Body of pancreas (tissue), 4 donors: ENCODE measurements at places on chromosomes 5 and 9.

GRCh38 chr9:90088856-90089255 is 484.0 kb downstream of the GADD45G start:
- DNase-seq = no peak

- no peak for DNase-seq
Measured at GRCh38 chr9:99472240-99472915, 250.3 kb downstream of the SEC61B start.

DNA sequence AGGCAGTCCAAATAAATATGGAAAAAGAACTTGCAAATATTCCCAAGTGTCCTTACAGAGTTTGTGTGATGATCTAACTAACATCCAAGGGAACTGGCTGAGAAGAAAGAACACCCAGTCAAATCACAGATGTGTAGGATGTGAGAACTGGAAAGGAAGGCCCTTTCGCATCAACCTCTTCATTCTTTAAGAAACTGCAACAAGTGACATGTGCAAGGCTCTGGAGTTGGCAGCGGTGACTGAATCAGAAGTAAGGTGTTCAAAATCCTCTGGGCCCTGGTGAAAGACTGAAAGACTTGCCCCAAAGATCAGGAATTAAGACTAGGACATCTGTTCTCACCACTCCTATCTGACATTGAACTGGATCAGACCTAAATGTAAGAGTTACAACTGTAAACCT is 88.7 kb downstream of the RAPGEF1 start:
- DNase-seq = no peak

- no peak for DNase-seq
Measured at GRCh38 chr9:17900606-17901005, 321.7 kb downstream of the SH3GL2 start.

DNA sequence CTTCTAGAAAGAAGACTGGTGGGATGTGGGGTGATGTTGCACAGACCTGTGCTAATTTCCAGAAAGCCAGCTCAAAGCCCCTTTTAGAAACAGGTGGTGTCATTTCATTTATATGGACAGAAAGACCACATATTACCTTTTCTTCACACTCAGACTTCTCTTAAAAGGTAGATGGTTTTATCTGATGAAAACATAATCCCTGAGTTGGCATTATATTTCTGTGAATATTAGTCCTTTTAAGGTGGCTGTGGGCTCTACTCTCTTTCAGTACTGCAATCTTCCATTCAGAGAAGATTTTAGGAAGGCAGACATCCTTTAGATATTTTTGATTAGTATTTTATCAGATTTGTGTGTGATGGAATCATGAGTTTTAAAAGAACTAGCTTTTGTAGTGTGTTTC is 73.2 kb downstream of the PPIC start:
- no peak for DNase-seq

DNA sequence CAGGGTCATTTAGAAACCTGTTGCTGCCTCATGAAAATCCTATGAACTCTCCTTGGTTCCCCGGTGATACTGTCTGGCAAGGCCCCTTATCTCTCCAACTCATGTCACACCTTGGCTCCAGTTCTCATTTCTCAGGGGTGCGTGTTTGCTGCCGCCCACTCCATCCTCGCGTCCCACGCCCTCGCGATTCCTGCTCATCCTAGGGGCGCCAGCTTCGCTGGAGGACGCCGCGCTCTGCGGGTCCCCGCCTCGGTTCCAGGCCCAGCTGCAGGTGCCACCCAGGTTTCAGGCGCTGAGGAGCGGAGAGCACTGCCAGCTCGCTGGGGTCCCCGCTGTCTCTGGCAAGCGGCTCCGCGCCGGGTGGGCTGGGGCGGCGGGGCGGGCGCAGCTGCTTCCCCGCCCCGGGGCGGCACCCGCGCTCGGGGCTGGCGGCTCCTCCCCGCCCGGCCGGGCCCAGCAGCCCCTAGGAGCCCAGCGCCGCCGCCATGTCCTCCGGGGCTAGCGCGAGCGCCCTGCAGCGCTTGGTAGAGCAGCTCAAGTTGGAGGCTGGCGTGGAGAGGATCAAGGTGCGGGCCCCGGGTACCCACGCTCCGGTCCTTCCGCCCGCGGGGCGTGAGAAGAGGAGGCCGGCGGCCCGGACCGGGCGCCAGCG is at the start of gene GNG10:
GNG10 (plus strand) TSS at position 456 of the 652 bp plus-strand sequence; CDS start at position 486, 30 bp downstream.
- DNase-seq = peak; percentile 49
